Globus pallidus (tissue), 1 donor: ENCODE measurements at places on chromosomes 4 and X.

GRCh38 chr4:96092151-96092705 lies 252.3 kb downstream of the PDHA2 start:
- DNase-seq: no peak

GRCh38 chr4:11693693-11694092 lies 265.0 kb upstream of the HS3ST1 start:
- no peak for DNase-seq

GRCh38 chrX:40169193-40170101 lies 71.7 kb upstream of the BCOR start:
- no peak for DNase-seq

GRCh38 chr4:39759569-39759968 lies 61.6 kb downstream of the UBE2K start:
- DNase-seq: no peak

GRCh38 chrX:153650959-153651358 lies 4.0 kb downstream of the DUSP9 start:
- DNase-seq: no peak

DNA sequence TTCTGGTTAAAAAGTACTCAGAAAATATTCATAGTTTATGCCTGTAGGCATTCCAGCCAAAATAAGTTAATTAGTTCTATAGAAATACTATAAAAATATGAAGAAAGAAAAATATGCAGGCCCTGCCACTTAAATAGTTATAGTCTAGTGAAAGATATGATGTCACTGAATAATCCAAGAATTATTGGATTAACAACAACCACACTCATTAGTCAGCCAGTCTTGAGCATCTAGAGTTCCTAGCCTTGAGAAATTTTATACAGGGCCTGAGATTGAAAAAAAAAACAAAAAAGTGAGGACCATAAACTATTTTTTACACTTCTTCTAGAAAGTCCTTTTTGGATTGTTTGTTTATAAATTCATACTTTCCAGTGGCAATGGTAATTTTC lies 823.0 kb downstream of the FAT4 start:
- DNase-seq: no peak

DNA sequence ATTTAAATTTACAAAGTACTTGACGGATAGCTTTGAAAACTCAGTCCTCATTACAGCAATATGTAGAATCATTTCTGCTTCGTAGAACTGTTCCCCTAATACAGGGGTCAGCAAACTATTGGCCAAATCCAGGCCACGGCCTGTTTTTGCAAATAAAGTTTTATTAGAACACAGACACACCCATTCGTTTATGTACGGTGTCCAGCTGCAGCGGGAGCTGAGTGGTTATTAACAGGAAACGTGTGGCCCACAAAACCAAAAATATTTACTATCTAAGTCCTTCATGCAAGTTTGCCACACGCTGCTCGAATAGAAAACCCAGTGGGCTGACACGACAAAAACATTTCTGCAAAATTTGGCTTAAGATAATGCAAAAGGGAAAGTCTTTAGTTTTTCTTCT lies 146.5 kb downstream of the AFAP1 start:
- no peak for DNase-seq

- DNase-seq: no peak
Observed at GRCh38 chr4:71545168-71545567, 206.3 kb downstream of the SLC4A4 start.

DNA sequence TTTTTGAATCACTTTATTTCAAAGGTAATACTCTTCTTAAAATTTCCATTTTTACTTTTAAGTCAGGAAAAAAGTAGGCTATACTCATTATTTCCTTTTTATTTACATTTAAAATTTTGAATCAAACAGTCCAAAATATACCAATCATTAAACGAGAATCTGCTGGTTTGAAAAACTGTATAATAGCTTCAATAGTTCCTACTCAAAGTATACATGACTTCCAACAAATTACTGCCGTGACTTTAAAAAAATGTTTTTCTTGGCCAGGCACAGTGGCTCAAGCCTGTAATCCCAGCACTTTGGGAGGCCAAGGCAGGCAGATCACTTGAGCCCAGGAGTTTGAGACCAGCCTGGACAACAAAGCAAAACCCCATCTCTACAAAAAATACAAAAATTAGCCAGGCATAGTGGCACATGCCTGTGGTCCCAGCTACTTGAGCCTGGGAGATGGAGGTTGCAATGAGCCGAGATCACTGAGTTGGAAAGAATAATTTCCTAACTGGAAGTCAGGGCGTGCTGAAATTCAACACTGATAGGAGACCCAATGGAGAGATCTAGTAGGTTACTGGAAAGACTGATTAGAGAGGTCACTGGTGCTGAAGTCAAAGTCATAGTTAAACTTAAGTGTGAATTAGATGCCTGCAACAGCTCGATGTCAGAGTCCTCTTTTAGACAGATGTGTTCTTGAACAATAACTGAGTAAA lies 9.0 kb downstream of the KLHL8 start:
- no peak for DNase-seq

DNA sequence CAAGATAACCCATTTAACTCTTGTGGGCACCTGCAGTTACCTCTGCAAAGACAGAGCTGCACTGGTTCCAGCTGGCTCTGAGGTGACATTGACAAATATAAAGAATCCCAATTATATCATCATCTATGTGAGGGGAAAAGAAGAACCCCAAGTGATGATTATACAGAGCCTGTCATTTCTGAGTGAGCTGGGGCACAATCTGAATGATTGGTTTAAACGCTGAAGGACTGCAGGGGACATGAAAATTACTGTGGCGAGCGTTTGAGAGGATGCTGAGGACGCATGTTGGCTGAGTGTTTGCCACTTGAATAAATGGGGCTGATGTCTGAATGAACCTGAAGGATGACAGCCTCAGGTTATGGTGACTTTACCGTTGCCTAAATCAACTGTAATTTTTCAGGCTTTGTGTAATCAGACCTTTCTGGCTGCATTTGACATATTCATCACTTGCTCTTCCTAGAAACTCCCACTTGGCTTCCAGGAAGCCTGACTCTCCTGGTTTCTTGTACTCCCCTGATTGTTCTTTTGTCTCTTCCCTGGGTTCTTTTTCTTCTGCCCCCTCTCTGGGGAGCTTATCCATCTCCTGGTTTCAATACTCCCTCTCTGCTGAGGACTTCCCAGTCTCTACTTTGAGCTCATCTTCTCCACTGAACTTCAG lies 4.1 kb upstream of the HSD17B10 start:
- DNase-seq: no peak

- no peak for DNase-seq
Observed at GRCh38 chrX:828411-828959, 197.9 kb downstream of the SHOX start.

DNA sequence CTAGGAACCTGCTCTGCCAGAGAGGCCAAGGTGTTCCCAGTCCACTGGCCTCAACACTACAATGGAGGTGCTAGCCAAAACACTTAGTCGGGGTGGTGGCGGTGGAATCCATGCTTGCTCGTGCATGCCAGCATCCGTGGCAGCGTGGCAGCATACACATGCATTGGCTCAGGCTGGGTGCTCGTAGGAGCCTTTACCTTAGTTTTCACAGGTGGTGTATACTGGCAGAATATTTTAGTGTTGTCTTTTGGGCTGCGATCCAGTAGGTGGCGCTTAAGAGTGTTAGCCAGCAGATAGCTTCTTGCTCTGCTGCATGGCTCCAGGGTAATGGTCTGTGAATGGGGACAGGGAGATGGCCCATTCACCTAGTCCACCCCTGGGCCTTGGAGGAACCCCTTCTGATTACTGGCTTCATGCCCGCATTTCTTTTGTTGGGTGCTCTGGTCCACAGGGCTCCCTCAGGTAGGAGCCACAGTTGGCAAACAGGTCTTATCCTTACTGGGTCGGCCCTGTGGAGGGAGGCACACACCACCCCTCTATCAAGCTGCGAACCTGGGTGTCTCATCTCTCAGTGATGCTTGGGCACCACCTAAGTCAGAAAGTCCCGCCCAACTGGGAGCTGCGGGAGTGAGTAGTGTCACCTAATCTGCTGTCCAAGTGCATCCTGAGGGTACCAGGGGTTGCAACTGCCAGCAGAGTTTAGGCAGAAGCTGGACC lies 40.0 kb downstream of the RIPPLY1 start:
- DNase-seq: no peak

DNA sequence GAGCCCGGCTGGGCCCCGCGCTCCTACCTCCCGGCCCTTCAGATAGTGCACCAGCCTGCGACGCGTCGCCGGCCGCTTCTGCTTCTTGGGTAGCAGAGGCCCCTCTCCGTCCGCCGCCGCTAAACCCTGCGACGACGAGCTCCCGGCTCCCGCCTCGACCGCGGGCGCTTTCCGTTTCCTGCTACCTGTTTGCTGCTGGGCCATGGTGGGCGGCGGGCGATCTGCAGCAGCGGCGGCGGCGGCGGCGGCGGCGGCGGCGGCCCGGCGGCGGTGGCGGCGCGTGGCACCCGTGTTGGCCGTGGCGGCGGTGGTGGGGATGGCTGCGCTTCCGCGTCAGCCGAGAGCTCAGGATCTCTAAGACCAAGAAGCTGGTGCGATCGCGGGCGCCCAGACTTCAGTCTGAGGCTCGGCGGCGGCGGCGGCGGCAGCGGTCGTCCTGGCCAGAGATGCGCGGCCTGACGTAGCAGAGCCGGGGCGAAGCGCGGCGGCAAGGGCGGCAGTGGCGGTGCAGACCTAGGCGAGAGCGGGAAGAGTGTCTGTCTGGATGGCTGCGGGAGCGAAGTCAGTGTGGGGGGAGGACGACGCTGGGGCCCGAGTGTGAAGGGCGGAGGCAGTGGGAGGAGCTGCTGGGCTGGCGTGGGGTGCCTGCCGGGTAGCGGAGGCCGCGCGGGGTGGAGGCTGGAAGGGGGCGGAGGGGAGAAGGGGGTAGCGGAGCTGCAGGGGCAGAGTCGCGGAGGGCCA lies at the start of gene DCAF12L2:
TSS of gene DCAF12L2 (minus strand) at position 569 of the 741 bp plus-strand sequence. CDS start at position 204, 365 bp downstream.
- peak; percentile 1 for DNase-seq

GRCh38 chr4:2402941-2403340 lies 15.5 kb downstream of the ZFYVE28 start:
- peak; percentile 83 for DNase-seq

DNA sequence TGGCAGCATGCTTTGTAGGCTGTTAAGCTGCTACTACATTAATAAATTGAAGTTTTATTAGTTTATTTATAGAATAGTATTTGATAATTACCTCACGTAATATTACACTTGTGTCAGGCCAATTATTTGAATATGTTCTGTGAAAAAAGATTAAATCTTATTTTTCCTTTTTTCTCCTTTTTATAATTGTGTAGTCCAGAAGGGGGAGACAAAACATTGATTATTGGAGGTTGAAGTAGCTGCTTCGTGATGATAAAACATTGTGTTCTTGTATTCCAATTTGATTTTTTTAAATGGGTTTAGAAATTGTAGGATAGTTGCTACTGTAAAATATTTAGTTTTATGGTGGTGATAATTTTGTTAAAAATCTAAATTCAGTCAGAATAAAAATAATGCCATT lies 85.7 kb downstream of the DIAPH2 start:
- no peak for DNase-seq

DNA sequence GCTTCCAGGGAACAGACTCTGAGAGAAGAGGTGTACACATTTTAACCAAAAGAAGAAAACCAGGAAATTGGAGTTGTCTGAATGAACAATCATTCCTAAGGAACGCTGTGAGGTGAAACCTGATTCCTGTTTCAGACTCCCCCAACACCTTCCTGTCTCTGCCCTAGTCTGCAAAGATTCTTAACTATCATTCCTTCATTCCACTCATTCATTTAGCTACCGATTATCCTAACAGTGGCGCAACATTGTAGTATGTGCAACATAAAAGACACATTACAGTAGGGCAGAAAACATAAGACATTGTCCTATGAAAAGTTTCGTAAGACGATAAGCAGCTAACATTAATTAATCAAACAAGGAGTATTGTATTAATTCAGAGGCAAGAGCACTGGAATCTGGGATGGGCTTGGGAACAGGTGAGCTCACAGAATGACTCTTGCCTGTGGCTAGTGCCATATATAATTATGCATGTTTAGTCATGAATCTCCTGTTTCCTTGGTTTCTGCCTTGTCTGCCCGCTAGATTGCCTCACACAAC lies 23.8 kb upstream of the ADH7 start:
- no peak for DNase-seq

DNA sequence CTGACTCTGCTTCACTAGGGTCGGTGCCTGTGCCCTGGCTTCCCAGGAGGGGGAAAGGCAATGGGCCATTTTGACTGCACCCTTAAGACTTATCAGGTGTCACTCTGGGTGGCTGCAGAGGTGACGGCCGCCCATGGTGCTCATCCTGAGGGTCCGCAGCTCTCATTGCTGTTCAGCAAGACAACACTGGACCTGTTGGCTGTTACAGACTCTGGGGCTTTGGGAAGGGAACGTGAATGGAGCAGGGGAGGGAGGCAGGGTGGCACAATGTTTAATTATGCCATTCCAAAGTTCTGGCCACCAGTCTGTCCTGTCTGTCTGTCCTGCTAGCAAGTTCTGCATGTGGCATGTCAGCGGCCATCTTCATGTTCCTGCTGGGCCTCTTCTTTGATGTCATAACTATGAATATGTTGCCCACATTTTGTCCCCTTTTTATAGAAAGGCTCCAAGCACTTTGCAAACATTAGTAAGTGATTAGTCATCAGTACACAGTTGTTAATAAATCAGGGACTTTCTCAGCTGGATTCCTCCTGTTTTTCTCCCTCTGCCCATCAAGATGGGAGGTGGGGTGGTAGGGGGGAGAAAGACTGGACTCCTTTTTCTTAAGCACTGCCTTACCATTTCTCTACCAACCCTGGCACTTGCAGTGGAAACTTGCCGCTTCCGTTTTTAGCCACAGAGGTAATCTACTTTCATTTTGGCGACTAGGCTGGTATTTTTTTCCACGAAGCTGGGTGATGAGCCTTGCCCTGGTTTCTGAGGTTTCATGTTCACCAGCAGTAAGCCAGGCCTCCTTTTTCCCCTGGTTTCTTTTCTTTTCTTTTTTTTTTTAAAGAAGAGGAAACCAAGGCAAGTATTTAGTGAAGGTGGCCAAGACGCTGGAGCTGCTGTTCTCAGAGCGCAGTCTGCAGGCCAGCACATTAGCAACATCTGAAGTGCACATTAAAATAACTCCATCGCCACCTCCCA lies 88.6 kb upstream of the TRIM2 start:
- DNase-seq: no peak

GRCh38 chr4:89939994-89940393 lies 45.3 kb downstream of the MMRN1 start:
- DNase-seq: peak; percentile 13

DNA sequence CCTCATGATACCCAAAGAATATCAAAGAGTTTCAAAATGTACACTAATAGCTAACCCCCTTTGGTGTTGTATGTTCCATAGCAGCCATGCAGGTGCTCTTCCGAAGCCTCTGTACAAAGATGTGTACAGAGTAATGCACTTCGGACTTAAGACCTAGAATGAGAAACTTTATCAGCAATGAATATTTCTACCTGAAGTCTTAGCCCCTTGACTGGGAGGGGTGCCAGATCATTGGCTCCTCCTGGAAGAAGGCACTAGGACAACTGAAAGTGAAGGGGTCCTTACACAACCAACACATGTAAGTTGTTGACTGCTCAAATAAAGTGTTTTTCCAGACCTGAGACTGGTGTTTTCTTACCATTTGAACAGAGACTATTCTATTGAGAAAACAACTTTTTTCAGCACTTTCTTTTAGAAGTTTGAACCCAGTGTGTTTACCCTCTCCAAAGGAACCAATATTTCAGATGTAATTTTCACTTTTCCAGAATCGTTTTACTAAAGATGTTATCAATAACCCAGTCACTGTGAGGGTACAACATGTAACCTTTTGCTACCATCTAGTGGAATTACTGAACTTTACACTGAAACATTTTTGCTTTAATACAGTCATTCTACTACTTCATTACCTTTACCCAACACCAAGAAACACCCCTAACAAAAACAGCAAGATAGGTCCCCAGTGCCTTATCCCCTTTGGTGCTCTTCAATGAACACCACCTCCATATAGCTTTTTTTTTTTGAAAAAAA lies 33.3 kb upstream of the PRDX4 start:
- no peak for DNase-seq
